AG04449 (cell line): ENCODE measurements at places on chromosomes 12 and 14.

DNA sequence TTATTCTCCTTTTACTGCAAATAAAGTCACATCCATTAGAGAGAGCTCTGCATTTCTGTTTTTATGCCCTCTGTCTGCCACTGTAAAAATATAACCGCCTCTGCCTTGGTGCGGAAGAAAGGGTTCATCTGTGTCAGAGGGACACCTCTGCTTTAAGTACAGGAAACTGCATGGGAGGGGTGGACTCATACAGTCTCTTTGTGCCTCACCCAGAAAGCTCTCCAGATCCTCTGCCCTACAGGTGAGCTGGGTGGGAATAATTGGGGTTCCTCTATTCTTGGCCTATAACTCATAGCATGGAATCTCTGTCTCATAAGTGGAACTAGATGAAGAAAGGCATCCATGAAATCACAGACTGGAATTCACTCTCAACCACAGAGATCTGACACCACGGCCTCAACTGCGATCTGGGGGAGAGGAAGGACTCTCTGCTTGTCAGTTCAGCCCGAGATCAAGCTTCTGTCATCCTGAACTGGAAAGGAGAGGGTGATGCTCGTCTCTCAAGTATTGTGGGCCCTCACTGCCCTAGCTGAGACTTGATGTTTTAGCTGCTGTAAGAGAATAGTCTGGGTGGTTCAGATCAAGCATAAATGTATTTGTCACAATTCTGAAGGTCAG, 702.3 kb downstream of the TMEM121 start:
- DNase-seq, result no peak

DNA sequence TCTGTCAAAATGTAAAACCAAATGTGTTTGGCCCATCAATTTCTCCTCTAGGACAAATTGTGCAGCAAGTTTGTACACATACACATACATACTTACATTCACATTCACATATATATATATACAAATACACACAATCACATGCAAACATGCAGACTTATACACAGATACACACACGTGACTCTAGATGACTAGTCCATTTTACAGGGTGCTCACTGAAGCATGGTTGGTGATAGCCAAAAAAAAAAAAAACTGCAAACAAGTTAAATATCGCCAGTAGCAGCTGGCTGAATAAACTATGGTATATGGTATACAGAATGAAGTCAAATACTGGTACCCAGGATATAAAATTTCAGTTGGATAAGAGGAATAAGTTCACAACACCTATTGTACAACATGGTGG, 77.9 kb downstream of the SLC25A21 start:
- no peak for DNase-seq

DNA sequence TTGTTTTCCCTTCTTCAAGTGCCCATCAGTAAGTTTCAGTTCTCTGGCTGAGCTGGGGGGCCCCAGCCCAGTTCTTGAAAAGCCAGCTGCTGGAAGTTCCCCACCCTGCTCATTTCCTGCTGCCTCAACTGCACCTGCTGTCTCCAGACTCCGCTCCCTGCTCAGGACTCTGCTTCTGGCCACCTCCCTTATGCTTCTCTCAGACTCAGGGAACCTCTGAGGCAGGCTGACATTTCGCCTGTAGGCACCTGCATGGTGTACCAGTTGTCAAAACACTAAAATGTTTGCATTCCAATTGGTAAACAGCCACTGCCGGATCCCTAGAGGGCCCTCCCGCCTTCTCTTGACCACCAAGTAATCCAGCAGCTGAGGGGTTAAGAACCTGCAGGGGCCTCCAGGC, 136.5 kb upstream of the VRK1 start:
- DNase-seq, result no peak

GRCh38 chr12:67161322-67161918, 107.7 kb upstream of the CAND1 start:
- no peak for DNase-seq

DNA sequence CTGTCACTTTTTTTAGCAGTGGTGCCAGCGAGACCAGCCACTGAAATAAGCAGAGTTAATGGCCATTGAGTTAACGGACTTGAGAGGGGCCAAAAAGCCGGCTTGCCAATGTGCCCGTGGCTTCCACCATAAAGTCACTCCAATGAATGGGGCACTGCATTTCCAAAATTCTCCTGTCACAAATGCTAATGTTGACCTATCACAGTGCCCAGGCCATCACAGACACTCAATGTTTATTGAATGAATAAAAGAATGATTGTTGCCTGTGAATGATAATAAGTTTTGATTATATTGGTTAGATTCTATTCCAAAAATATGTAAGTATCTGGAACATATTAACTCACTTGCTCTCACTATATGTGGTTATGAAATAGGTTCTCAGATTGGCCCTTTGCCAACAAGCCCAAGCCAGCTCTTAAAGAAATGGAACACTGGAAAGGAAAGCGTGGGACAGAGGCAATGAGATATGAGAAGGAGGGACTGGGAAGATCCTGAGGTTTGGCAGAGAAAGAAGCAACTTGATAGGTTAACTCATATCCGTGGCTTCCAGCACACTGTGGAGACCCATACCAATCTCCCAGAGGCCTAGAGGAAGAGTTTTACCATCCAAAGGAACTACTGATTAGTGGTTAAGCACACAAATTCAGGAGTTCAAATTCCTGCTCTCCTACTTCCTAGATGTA, 108.7 kb downstream of the BTG1 start:
- no peak for DNase-seq

- peak; percentile 61 for DNase-seq
Measured at GRCh38 chr12:93790472-93791152, 113.4 kb downstream of the CRADD start.

DNA sequence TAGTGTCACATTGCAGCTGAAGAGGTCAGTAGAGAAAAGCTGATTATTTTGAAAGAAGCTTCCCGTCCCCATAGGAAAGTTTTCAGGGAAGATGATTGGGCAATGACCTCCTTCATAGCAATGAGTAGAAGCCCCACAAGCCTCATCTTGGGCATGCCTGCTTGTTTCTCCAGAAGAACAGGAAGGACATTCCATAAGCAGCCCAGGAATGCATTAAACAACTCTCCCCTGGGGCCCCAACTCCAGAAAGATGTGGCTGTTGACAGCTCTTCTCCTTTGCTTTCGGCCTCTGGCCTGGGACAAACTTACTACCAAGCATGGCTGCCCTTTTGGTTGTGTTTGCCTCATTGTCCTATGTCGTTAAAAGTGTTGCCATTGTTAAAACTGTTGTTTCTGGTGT, 5.7 kb upstream of the VDR start:
- DNase-seq, result no peak

DNA sequence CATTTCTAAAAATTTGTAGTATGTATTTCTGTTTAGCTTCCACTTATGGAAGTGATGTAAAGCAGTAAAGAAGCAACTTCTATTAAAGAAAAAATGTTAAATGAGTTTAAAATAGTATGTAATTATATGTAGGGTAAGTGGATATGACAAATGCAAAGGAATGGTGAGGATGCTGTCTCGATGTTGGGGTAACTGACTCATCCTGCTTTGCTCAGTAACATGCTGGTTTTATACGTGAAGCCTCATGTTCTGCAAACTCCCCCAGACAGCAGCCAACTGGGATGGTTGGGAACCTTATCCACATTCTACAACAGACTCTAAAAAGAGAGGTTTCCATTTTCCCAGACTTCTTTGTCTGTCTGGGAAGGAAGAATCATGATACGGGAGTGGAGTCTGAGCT, 1006.4 kb upstream of the TMEM132C start:
- DNase-seq, result peak; percentile 88

- no peak for DNase-seq
Measured at GRCh38 chr12:66919466-66919865, 240.6 kb upstream of the GRIP1 start.

GRCh38 chr12:104890476-104891096, 67.5 kb downstream of the SLC41A2 start:
- no peak for DNase-seq

- DNase-seq, result no peak
Measured at GRCh38 chr12:120159509-120160237, 34.8 kb downstream of the GCN1 start.

DNA sequence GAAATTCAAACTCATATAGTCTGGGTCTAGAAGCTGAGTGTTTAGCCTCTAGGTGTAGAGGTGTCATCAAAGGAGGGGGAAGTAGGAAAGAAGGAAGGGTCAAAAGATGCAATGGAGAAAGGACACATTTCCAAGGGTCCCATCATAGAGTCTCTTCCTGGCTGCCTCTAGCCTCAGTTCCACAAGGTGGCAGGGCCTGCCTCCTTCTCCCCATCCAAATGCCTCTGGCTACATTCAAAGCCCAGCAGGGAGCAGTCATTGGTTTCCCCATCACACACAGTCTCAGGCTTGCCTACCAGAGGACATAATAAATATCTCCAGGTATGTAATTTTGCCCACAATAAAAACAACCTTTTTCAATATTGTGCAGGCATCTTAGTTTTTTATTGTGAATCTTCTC, 2.1 kb upstream of the CCT2 start:
- no peak for DNase-seq

DNA sequence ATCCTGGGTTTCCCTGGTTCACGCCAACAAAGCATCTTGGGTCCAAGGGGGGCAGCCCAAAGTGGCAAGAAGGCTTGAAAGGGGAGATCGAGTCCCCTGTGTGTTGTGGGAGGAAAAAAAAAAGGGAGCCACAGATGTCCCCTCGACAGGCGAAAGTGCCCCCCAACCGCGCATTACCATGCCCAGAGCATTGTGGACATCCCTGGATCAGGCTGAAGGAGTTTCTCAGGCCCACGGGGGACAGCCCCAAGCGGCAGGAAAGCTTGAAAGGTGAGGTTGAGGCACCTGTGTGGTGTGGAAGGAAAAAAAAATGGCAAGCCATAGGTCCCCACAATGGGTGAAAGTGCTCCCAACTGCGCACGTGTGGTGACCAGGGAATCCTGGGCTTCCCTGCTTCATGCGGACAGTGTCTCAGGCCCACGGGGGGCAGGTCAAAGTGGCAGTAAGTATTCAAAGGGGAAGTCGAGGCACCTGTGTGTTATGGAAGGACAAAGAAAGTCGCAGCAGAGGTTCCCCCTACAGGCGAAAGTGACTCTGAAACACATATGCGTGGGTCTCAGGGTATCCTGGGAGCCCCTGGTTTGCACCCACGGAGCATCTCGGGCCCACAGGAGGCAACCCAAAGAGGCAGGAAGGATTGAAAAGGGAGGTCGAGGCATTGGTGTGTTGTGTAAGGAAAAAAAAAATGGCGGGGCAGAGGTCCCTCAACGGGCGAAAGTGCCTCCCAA, 580.1 kb downstream of the ALG10 start:
- DNase-seq, result no peak

GRCh38 chr12:80033448-80033847, 65.9 kb upstream of the OTOGL start:
- DNase-seq, result peak; percentile 62

- DNase-seq, result no peak
Measured at GRCh38 chr14:92590176-92590575, 76.6 kb downstream of the RIN3 start.

- DNase-seq, result no peak
Measured at GRCh38 chr14:77561881-77562280, 54.6 kb downstream of the SPTLC2 start.

- no peak for DNase-seq
Measured at GRCh38 chr12:108966378-108967151, 54.3 kb downstream of the SVOP start.

DNA sequence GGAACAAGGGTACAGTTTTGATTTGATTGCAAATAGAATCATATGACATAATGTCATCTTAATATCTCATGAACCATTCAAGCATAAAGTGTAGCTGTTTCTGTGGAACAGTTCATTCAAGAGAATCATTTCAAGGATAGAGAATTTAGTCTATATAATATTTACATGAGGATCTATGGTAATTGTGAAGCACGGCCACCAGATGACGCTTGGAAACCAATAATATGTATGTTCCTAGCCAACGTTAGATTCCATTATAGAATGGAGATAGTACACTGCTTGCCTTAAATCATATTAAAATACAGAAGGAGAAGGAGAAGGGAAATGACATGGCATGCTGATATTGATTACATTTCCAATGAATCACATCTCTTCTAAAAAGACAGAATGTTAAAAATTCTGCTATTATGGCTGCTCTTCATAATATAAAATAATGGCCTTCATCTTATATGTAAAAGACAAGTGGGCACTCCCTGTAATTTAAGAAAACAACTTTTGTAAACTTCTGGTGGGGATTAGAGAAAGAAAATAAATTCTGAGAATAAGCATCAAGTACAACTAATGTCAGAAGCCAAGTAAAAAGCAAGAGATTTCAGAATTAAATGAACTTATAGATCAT, 351.0 kb downstream of the NAV3 start:
- DNase-seq, result no peak

DNA sequence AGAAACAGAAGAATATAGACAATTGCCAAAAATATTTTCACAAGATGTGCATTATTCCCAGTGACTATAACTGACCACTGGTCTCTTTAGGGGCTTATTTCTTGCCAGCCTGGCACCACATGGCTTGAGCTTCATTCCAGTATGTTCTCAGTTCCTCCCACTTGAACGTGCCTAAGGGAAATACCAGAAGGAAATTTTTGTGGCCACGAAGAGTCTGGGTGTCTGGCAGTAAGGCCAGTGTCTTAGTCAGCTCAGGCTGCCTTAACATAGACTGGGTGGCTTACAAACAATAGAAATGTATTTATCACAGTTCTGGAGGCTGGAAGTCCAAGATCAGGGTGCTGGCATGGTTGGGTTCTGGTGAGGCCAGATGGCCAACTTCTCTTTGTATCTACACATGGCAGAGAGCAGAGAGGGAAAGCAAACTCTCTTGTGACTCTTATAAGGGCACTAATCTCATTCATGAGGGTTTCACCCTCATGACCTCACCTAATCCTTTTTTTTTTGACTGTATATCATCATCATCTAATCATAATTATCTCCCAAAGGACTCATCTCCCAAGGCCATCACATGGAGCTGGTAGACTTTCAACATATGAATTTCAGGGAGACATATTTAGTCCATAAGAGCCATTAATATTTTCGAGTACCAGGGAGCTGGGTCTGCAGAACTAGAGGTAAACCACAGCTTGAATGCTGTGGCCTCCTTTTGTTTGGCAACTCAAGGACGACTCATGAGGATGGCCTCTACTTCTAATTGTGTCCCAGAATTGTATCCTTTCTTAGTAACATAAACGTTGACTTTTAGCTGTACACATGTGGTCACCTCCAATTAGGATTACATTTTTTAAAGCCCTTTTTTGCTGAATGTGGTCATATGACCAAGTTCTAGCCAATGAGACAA, 5.1 kb upstream of the SMOC1 start:
- DNase-seq, result peak; percentile 16

GRCh38 chr14:102005336-102005735, 41.0 kb downstream of the DYNC1H1 start:
- DNase-seq, result no peak

DNA sequence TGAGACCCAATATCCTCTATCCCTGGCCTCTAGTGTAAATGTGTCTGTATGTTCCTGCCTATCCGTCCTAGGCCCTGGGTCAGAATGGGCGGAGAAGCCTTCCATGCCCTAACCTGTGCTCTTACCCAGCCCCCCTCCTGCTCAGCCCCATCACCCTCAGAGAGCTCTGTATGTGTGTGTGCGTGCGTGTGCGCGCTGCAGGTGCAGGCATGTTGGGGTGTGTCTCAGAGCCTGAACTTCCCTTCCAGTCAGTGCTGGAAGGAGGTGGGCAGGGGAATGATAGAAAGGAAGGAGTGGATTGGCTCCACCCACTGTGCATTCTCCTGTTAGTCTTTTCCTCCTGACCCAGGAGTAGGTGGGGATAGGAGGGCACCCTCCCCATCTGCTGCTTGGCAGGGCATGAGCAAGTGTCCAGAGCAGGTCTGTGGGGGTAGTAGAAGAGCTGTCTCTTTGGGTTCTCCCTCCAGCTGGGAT, 7.2 kb downstream of the NAB2 start:
- DNase-seq, result no peak
